GM23338 (cell line): ENCODE measurements at places on chromosomes 5 and 9. TPM values are rescaled to one million over a fixed set of nuclear protein-coding genes. Genes with fewer than 3 reads are reported as not detected.

Gene ADAMTS6
- total RNA-seq: 1.0 and 2.0 TPM in 2 replicates

Gene XRCC4
- 11.5 and 12.4 TPM in 2 replicates for total RNA-seq

Gene CARD9
- total RNA-seq: 0.49 and 1.1 TPM in 2 replicates

Gene BAAT
- total RNA-seq: 0.14 and 0.58 TPM in 2 replicates

Gene CSF2
- not detected in 2 replicates for total RNA-seq

Gene CDH9
- 0.31 TPM in 1 of 2 replicates, not detected in the other for total RNA-seq

Gene BTNL8
- total RNA-seq: 0.85 TPM in 1 of 2 replicates, not detected in the other

DNA sequence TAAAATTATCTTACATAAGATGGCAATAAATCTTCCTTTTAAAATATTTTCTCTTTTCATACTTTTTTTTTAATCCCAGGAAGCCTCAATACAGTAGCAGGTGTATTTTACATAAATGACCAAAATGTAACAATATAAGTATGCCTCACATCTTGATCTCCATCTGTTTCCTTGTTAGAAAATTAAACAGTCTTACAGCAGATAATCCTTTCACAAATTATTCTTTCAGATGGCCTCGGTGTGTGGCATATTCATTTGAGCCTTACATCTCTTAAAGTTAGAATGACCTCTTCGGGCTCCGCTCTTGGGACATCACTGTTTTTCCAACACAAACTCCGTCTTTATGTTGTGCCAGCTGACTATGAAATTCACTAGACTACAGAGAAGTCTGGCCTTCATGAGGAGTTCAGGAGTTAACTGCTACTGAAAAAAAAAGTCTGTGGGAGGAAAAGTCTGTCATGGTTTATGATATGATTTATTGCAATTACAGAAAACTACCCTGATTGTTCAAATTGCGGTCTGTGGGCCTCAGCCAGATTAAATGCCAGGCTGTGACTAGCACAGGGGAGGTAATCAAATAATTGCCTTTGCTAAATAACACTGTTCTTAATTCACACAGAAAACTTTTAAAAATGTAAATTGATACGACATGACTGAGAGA lies 292.9 kb upstream of the PUM3 start:
- no peak for DNase-seq

DNA sequence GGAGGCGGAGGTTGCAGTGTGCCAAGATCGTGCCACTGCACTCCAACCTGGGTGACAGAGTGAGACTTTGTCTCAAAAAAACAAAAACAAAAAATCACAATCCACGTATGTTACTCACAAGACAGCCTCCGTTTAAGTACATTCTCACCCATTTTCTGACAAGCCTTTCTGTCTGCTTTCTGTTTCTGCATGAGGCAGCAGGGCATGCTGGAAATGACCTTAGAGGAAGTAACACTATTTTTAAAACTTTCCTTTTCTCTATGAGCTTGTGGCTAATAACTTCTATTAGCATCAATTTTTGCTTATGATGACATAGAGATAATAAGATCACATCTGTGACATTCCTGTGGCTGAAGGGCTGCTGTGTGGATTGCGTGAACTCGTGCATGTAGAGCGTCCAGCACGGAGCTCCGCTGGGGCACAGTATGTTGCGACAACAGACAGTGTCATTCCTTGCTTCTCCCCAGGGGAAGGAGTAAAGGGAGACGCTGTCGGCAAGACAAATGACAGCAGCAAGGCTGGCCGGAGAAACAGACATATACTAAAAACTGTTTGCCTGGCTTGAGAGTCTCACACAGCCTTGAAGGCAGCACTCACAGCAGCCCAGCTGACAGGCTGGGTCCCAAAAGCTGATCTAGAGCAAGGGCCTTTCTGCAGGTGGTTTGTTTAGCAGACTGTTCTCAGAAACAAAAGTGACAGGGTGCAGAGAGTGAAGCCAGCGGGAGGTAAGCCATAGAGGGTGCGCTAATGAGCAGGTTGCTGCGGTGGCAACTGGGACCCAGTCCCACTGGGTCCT lies 1.6 kb downstream of the BTNL3 start:
- no peak for DNase-seq

DNA sequence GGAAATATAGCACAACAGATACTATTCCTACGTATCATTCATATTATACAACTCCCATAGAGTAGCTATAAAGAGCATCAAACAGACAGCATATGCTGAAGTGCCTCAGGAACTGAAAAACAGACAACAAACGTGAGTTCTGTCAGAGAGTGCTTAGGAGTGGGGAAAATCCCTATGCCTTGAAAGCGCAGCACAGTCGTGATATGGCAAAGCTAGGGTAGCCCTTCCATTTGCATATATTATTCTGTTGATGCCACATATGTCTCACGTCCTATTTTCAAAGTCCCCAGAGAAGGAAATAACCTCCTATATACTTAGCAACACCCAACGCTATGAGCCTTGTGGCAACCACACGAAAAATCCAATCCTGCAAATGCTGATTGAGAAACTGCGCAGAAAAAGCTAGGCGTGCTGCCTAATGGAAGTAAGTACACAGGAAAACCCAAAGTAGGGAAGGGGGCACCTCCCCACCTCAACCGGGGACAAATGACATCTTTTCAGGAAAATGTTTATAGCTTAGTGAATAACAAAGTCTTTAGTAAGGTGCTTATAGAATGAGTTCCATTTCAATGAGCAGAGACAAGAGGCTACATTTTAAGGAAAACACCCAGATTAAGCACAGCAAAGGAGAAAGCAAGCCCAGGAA lies 105.1 kb downstream of the MED10 start:
- no peak for DNase-seq

DNA sequence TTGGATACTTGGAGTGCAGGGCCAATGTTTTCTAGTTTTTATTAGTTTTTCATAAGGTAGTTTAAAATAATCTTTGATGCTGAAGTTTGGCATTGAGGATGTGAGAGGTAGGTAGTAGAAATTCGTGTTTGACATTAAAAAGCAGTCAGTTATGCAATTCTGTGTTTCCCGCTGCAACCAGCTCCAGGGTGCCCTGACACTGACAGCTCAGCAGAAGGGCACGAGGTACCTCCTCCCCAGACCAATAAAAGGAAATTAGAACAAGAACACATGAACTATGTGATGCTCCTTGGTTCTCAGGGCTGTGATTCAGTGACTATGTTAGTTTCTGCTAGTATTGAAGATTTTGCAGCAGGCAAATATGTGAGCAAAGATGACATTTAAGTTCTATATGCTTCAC lies 40.2 kb downstream of the NSUN2 start:
- no peak for DNase-seq

DNA sequence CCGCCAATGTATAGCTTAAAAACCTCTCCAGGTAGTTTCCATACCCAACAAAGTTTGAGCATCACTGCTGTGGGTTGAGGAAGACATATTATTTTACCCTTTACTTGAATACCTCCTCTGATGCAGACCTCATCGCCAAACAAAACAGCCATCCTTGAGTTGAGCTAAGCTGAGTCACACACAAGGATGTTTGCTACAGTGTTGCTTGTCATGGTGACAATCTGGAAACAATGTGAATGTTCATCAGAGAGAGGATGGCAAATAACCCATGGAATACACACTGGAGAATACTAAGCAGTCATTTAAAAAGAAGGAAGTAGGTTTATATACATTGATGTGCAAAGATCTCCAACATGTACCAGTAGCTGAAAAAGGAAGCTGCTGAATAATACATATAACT lies 41.1 kb upstream of the TCF7 start:
- no peak for DNase-seq

DNA sequence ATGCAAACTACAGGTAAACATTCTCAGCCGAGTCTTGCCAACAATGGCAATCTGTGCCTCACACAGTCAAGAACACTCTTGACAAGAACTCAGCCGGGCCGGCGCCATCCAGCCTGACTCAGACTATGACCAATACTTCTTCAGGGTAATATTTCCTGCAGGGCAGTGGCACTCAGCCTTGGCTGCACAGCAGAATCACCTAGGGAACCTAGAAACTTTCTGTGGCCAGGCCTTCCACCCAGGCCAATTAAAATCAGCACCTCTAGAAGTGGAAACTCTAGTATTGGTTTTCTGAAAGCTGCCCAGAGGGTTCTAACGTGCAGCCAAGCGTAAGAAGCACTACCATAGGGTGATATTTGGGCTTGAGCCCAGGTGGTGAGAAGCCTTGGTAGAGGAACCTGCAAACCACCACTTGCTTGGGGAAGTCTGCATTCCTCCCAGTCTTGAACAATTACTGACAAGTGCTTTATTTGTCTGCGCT lies 120.6 kb downstream of the TTLL11 start:
- peak; percentile 23 for DNase-seq

DNA sequence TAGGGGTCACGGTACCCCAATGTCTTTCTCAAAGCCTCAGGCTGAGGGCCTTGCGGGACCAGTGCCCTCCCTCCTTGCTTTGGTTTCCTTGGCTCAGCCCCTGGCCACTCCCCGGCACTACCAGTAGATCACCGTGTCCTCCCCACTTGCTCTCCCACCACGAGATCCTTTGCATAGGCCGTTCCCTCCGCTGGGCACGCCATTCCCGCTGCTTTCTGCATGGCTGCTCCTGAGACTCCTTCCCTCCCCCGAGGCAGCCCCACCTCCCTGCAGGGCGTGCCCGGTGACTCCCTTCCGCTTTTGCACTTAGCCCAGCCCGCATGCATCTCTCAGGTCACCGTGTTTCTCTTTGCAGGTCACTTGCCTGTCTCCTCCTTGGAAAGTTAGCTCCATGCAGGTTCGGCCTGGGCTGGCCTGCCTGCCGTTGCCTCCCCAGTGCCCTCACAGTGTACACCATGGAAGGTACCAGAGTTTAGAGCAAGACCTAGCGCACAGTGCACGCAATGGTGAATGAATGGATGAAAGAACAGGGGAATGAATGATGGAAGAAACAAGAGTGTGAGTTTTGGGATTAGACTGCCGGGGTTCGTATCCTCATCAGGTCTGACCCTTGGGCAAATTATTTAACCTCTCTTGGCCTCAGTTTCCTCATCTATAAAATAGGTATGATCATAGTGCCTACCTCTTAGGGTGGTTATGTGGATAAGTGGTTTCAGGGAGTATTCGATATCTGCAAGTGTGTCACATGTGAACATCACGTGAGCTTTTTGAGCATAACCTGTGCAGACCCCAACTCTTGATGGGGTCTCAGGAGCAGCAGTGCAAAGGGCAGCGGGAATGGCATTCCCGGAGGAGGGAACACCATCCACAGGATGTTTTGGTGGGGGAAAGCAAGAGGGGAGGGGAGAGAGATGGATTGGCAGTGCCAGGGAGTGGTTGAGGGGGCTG lies 214.3 kb downstream of the C9orf50 start:
- peak; percentile 40 for DNase-seq
